ENCODE measurements at places on chromosomes 7 and 10. TPM values are rescaled to one million over a fixed set of nuclear protein-coding genes. Genes with fewer than 3 reads are reported as not detected.

DNA sequence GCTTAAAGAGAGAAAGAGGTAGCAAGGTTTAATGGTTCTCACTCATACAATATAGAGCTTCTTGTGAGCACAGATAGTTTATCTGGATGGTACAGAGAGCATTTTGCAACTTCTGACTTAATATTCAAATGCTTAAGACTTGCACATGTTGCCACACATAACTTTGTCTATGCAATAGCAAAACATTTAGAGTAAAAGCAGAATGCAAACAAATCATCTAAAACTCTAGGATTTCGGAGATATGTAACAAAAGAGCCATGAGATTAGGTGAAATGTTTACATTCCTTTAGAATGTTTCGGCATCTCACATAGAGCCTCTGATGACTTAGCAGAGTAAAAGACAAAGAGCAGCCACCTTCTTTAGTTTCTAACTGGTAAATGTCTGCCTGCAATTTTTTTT, 717.1 kb upstream of the LRRN3 start:
- H3K36me3 ChIP-seq: no peaks in the 10 kb centered on the region
- no peak overlapping the region for H3K27ac ChIP-seq
- no peaks in the 10 kb centered on the region for H3K4me1 ChIP-seq
- no peak overlapping the region for H3K4me3 ChIP-seq

The CYP3A7 gene
- not detected for total RNA-seq

DNA sequence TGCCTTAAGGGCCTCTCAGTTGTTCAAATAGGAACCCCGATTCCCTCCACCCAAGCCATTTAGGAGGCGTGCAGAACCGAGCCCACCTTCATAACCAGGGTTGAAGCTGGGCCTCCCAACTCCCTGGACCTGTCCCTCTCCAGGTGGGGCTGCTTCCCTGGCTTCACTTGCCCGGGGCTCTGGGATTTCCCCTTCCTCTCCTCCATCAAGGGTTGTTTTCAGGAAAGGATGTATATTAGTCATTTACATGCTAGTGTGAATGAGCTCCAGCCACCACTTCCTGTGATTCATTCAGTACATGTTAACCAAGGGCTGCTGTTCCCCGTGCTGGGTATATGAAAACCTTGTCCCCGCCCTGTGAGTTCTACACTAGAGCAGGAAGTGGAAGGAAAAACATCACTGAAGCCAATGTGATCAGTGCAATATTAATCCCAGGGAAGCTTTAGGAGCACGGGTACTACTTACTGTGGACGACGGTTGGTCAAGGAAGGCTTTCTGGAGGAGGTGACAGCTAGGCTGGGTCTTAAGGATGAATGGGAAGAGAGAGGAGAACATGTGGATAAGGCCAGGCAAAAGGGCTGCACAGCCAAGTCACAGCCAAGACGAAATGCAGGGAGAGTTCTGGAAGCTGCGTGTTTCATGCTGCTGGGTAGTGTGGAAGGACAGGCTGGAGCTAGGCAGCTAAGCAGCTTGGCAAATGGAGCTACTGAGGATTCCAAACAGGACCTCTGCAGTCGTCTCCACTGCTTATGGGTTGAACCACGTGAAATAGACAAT, 150.1 kb upstream of the SHH start:
- H3K4me1 ChIP-seq: peaks cover 30% of the 10 kb centered on the region
- no peaks in the 10 kb centered on the region for H3K36me3 ChIP-seq
- H3K27me3 ChIP-seq: peaks cover 11% of the 10 kb centered on the region
- no peak overlapping the region for H3K4me3 ChIP-seq
- H3K27ac ChIP-seq: peak overlapping the region; percentile 66
- DNase-seq: peak; percentile 37

GRCh38 chr7:27032839-27033238, 63.0 kb downstream of the HOXA1 start:
- H3K4me3 ChIP-seq: no peak overlapping the region
- peaks cover 21% of the 10 kb centered on the region for H3K4me1 ChIP-seq
- no peak for DNase-seq

The GSTO2 gene
- 0.81 TPM for total RNA-seq

DNA sequence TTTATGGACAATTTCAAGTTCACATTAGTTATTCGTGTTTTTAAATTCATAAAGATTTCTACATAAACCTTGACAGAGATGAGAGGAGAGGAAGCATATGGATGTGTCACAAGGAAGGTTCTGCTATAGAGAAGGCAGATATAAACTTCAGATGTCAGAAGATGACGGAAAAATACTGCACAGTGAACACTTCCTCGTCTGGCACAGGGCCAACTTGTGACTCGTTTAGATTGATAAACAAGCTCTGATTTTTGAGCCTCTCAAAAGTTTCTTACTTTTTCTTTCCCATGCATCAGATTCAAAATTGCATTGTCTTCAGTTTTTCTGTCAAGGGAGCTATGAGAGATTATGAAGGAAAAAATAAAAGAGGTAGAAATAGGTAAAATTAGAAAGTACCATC, 156.4 kb upstream of the MINDY3 start:
- no peaks in the 10 kb centered on the region for H3K4me1 ChIP-seq
- no peak overlapping the region for H3K27ac ChIP-seq
- H3K36me3 ChIP-seq: no peaks in the 10 kb centered on the region
- DNase-seq: no peak

GRCh38 chr7:119037941-119038340, 813.4 kb downstream of the ANKRD7 start:
- no peak for DNase-seq
- H3K4me1 ChIP-seq: no peaks in the 10 kb centered on the region
- no peaks in the 10 kb centered on the region for H3K27me3 ChIP-seq
- no peak overlapping the region for H3K4me3 ChIP-seq

Measured in activated CD4-positive, alpha-beta T cell treated with anti-CD3 and anti-CD28 coated beads, Interleukin-2, amount 10 ng/mL, durations not matched to agents 7 days and 5 days (primary cell).